ENCODE measurements at places on chromosomes 3 and 15. TPM values are rescaled to one million over a fixed set of nuclear protein-coding genes. Genes with fewer than 3 reads are reported as not detected.
A peak's percentile ranks its signal among the peaks of the same experiment; 100 is the strongest.

GRCh38 chr15:88256279-88257230 is at the start of gene NTRK3:
Gene NTRK3, minus strand, starts transcription at chr15:88256739. Its CDS starts 586 bp downstream, at chr15:88256153.
- H3K4me3 ChIP-seq, result peak within 1 kb of the TSS; percentile 33
- peaks cover 27% of the 10 kb centered on the region for H3K27me3 ChIP-seq
- no peak for DNase-seq
- no peaks in the 10 kb centered on the region for H3K4me1 ChIP-seq

DNA sequence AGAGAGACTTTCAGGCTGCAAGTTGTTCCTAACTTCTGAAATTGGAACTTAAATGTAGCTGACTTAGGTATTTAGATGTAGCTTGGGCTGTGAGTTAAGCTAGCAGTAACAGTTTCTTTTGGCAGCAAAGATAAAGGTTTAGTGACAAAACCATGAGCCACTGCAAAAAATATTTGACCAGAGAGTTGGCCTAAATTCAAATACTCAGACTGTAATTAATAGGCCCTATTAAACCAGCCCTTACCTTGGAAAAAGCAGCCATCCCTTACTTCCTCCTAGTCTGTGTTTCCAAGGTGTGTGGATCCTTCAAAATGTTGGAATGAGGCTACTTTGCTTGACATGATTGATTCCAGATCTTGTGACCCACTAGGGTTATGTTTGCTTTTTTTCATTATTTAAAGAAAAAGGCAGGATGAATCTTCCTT is 8.2 kb downstream of the TPM1 start:
- peak overlapping the region; percentile 91 for H3K4me3 ChIP-seq
- H3K27ac ChIP-seq, result peak overlapping the region; percentile 41
- H3K4me1 ChIP-seq, result peaks cover 20% of the 10 kb centered on the region
- DNase-seq, result no peak
- H3K36me3 ChIP-seq, result no peaks in the 10 kb centered on the region
- H3K27me3 ChIP-seq, result peaks cover 6% of the 10 kb centered on the region

- no peak for DNase-seq
- H3K27me3 ChIP-seq, result no peaks in the 10 kb centered on the region
These were observed 118.5 kb downstream of the SEC22A start for GRCh38 chr3:123320221-123320620.

DNA sequence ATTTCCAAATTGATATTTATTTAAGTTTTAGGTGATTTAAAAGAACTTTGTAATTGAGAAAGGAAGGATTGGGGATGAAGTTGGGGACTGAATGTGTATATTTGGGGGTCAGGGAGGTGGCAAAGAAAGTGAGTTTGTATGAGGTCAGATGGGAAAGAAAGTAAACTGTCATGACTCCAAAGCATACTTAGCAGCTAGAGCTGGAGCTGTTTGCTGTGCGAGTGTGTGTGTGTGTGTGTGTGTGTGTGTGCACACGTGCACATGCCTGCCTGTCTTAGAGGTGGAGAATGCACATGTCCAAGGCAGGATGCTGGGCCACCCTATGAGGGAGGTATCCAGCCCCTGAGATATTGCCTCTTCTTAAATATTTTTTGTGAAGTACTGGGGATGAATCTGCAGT is 21.0 kb downstream of the BOC start:
- no peaks in the 10 kb centered on the region for H3K4me1 ChIP-seq
- no peak overlapping the region for H3K4me3 ChIP-seq
- DNase-seq, result no peak
- H3K27me3 ChIP-seq, result peaks cover 4% of the 10 kb centered on the region

DNA sequence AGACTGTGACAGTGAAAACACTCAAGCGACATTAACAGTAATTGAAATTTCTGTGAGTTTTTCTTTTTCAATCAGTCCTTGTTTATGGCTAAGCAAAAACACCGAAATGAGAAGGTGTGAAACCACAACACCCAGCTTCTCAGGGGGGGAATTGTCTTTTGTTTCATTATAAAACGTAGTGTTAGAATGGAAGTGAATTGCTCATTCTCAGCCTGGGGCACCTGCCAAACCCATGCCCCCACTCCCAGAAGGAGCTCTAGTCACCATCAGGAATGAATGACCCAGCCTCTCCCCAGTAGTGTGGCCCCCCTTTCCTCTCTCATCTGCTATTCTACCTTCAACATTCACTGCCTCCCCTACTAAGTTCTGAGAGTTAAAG is 185.8 kb upstream of the CFAP20DC start:
- H3K4me3 ChIP-seq, result peak overlapping the region; percentile 61
- peak; percentile 50 for DNase-seq
- H3K27me3 ChIP-seq, result peaks cover 22% of the 10 kb centered on the region
- peaks cover 31% of the 10 kb centered on the region for H3K4me1 ChIP-seq
- H3K36me3 ChIP-seq, result peaks cover 5% of the 10 kb centered on the region

DNA sequence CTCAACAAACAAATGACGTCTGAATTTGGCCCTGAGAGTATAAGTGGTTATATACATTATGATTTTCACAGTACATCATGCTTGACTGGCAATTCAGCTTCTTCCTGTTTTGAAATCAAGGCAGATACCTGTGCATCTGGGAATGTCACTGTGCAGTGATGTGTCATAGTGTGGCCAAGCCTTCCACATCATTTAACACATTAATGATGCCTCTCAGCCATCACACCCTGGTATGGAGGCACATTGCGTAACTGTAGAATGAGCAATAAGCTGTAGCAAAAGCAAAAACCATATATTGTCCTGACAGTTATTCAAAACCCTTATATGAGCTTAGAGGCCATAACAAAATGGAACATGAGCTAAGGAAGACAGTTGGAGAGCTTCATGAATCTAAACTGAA is 246.0 kb downstream of the EPHA3 start:
- H3K27me3 ChIP-seq, result no peaks in the 10 kb centered on the region
- no peak overlapping the region for H3K27ac ChIP-seq
- no peaks in the 10 kb centered on the region for H3K36me3 ChIP-seq

DNA sequence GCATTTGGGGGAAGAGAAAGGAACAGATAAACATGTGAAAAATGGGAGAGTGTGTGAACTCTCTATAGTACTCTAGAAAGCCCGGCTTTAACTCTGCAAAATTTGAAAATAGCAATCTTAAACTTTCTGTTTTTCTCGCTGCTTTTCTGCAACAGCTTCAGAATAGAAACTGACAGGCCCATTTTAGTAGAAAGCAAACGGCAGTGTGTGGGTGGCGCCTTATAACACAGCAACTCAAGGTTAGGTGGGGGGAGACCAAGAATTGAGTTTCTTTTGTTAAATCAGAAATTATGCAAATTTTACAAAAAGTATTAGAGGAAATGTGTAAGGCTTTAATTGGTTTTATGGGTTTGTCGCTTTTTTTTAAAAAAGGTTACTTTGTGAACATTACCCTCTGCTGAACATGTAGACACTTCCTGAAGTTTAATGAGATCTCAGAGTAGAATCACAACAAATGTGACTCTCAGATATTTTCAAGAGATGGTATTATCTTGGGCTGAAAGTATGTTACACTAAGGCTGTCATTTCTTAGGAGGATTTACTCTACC is 107.0 kb downstream of the PTPRG start:
- DNase-seq, result no peak
- no peak overlapping the region for H3K4me3 ChIP-seq
- H3K4me1 ChIP-seq, result no peaks in the 10 kb centered on the region
- H3K27me3 ChIP-seq, result peaks cover 1% of the 10 kb centered on the region
- no peak overlapping the region for H3K27ac ChIP-seq

GRCh38 chr15:77825252-77825542 is 192.5 kb upstream of the LINGO1 start:
- H3K4me1 ChIP-seq, result no peaks in the 10 kb centered on the region
- H3K4me3 ChIP-seq, result no peak overlapping the region
- peaks cover 4% of the 10 kb centered on the region for H3K36me3 ChIP-seq
- DNase-seq, result no peak

- peaks cover 25% of the 10 kb centered on the region for H3K4me1 ChIP-seq
- no peaks in the 10 kb centered on the region for H3K36me3 ChIP-seq
- peak; percentile 26 for DNase-seq
- peak overlapping the region; percentile 36 for H3K4me3 ChIP-seq
These were observed 292.9 kb upstream of the NR2F2 start for GRCh38 chr15:96037584-96037983.

PLSCR5 gene
- polyA plus RNA-seq, result not detected

GABRB3 gene
- polyA plus RNA-seq, result not detected

Data from immature natural killer cell (primary cell).